ENCODE measurements at places on chromosomes 4 and X.

- DNase-seq = no peak
These were observed 626.7 kb upstream of the BOD1L1 start for GRCh38 chr4:14254252-14254651.

DNA sequence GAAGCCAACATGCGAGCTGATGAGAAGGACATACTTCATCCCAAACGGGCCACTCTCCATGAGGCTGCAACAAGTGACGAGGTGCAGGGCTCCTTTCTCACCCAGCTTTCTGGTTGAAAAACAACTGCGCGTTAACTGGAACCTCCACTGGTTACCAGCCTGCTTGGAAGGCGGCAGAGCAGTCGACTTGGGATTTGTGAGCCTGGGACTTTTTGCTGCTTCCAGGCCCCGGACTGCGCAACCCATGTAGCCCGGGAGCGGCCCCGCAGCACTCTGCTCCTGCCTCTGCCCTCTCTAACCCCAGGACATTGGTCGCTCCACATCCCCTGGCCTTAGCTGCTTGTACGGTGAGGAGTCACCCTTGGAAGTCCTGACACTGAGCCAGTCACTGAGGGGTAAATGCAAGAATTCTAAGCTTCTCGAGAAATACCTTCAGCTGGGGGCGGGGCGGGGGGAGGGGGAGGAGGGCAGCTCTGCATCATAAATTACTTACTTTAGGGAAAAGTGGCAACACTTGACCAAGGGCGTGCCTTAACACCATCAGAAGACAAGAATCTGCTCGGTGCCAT lies 72.7 kb downstream of the MTMR1 start:
- no peak for DNase-seq

- no peak for DNase-seq
These were observed 393.5 kb downstream of the KCNIP4 start for GRCh38 chr4:21555083-21555482.

DNA sequence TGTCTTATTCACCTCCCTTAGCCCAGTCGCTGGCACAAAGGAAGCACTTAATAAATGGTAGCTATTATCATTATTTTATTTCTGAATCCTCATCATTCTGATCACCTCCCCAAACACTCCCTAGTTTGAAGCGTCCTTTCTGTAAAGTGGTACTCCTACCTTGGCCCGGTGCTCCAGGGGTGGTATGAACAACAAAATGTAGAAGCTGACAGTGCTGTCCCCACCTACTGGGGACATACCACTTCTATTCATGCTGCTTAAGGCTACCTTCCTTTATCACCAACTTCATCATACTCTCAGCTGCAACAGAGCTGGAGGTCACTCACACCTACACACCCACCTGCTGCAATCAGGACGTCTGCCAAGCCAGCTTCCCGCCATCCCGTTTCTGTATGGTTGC lies 40.8 kb upstream of the APLN start:
- DNase-seq = no peak

- DNase-seq = no peak
These were observed 339.7 kb upstream of the VCX start for GRCh38 chrX:7503251-7503650.

DNA sequence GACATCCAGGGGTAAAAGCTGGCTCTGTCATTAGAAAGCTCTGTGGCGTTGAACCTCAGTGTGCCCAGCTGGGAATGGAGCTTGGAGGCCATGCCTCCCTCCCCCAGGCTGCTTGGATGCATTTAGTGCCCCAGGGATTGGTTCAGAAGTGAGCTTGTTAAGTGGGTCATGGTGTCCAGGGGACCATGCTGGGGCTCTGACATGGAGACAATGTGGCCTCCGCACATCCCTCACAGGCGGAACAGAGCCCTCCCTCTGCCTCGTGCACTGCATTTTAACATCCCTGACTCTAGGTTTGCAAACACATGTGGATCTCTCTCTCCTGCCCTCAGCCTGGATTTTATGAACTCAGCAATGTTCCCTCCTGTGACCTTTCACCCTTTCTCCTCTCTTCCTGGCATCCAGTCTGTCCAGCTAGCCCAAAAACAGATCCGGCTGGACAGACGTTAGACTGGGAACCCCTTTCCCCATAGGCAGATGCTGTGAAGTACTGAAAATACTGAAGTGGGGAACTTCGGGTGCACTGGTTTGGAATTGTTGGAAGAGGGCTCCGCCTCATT lies 81.5 kb downstream of the SORCS2 start:
- no peak for DNase-seq

DNA sequence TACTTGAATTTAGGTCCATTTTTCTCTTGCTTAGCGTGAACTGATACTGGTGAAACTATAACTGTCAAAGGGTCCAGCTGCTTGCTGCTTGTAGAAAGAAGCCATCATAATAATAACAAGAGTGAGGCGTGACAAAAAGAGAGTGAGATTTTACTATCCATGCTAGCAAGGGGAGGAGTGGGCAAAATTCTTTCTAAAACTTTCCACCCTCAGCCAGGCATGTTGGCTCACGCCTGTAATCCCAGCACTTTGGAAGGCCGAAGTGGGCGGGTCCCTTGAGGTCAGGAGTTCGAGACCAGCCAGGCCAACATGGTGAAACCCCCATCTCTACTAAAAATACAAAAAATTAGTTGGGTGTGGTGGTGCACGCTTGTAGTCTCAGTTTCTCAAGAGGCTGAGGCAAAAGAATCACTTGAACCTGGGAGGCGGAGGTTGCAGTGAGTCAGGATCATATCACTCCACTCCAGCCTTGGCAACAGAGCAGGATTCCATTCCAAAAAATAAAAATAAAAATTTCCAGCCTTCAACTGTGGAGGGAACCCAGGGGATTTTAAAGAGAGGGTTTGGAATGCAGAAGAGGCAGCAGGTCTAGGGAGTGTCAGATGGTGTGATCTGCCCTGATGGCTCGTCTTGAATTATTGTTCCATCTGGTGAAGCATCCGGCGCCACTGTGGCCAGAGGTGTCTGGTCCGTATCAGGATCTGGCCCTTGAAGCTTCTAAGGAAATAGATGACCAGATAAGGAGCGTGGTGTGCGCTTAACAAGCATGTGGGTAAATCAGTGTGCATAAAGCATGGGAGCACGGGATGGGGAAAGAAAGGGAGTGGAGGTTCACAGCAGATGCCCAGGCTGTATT lies 51.8 kb downstream of the LRP2BP start:
- DNase-seq = no peak

GRCh38 chrX:132271311-132271778 lies 52.1 kb upstream of the RAP2C start:
- no peak for DNase-seq

GRCh38 chr4:36556984-36557383 lies 275.6 kb downstream of the DTHD1 start:
- no peak for DNase-seq

DNA sequence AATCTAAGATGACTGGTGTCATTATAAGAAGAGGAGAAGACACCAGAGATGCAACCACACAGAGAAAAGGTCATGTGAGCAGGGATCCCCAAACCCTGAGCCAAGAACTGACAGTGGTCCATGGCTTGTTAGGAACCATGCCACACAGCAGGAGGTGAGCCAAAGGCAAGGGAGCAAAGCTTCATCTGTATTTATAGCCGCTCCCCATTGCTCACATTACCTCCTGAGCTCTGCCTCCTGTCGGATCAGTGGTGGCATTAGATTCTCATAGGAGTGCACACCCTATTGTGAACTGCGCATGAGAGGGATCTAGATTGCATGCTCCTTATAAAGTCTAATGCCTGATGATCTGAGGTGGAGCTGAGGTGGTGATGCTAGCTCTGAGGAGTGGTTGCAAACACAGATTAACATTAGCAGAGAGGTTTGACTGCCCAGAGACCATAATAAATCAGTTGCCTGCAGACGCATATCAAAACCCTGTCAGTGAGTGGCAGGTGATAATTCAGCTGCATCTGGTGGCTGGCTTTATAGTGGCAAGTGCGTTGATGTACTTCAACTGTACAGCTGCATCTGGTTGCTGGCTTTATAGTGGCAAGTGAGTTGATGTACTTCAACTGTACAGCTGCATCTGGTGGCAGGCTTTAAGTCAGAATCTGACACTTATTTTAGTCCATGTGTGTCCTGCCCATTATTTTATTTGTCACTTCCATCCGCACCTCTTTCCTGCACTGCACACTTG lies 19.8 kb upstream of the CXCL2 start:
- no peak for DNase-seq

DNA sequence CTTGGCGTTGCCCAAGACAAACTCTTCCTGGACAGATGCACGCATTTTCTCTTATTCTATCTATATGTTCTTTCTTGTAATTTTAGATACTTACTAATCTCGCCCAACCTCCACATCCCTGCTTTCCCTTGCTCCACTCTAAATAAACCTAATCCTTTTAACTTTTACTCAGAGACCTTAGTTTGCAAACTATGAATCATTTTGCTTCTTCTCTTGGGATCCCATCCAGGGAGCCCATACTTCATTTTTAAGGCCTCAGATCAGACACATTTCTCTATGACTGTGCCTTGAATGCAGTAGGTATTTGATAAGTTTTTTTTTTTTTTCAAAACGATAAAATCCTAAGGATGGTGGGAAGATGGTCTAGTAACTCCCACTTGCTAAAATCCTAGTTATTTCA lies 353.8 kb upstream of the HAND2 start:
- DNase-seq = no peak

DNA sequence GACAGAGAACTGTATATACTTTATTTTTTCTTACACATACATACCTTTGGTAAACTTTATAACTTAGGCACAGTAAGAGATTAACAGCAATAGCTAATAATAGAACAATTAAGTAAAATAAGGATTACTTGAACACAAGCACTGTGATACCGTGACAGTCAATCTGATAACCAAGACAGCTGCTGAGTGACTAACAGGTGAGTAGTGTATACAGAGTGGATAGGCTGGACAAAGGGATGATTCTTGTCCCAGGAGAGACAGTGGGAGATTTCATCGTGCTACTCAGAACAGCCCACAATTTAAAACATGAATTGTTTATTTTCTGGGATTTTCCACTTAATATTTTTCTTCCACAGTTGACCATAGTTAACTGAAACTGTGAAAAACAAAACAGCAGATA lies 411.8 kb downstream of the PPP1R2C start:
- no peak for DNase-seq

- no peak for DNase-seq
These were observed 163.7 kb downstream of the CPE start for GRCh38 chr4:165542476-165542875.

DNA sequence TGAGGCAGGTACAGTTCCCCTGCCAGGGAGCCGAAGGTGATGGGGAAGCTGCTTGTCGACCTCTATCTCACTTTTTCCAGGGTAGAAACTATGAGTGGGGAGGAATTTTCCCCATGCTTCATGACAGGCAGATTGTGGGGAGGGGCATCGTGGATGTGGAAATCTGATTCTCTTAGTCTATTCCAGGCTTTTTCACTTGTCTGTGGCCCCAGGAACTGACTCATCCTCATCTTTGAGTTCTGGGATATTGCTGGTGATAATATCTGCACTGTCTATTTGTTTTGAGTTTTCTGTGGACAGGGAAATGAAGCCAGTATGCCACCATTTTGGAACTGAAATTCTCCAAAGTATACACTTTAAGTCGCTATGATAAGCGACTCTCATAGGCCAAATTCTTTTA lies 7.6 kb upstream of the TLR2 start:
- no peak for DNase-seq

DNA sequence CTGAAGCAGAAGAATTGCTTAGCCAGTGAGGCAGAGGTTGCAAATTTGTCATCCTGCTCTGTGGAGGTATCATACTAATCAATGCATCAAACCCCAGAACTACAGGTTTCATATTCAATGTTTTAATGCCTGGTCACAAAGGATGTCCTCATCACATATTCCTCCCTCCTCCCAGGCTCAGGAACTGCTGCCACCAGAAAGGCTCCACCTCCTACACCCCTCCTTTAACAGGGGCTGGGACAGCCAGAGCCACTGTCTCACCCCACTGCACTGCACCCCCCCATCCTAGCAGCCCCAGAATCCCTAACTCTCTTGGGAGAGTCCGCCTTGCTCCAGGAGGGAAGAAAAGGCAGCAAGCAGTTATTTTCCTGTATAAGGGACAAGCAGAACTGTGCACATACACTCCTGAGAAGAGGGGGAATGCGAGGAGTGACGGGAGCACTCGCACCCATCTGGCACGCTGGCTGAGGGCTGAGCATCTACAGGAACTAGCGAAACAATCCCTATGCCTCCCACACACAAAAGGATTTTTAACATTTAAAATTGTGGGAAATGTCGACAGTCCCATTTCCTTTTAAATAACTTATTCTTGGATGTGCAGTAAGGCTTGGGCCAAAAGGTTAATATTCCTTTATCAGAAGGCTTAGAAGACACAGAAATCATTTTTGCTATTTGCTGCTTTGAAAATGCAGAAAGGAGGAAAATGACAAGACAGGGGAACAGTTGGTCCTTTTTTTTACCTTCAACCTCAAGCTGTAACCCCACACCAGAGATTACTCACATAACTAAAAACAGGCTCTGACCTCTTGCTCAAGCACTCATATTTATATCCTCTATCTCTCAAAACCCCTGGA lies 27.8 kb downstream of the CD99L2 start:
- no peak for DNase-seq

GRCh38 chr4:164115236-164115635 lies 620.7 kb downstream of the TMA16 start:
- no peak for DNase-seq

DNA sequence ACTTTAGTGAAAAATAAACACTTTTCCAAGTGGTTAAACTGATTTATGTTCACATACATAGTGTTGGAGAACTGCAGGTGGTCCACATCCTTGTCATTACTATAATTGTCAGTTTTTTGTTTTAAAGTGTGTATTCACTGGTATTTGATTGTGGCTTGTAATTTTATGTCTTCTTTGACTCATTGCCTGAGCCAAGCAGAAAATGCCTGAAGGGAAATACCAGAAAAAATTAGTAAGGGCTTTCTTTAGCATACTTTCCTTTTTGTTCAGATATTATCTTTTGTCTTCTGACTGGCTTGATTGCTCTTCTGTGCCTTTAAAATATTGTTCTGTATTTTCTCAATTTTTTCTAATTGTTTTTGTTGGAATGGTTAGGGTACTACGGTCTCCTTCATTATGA lies 981.3 kb downstream of the C4orf33 start:
- DNase-seq = no peak

- DNase-seq = no peak
These were observed 2.0 kb downstream of the DDX3X start for GRCh38 chrX:41335958-41336331.

DNA sequence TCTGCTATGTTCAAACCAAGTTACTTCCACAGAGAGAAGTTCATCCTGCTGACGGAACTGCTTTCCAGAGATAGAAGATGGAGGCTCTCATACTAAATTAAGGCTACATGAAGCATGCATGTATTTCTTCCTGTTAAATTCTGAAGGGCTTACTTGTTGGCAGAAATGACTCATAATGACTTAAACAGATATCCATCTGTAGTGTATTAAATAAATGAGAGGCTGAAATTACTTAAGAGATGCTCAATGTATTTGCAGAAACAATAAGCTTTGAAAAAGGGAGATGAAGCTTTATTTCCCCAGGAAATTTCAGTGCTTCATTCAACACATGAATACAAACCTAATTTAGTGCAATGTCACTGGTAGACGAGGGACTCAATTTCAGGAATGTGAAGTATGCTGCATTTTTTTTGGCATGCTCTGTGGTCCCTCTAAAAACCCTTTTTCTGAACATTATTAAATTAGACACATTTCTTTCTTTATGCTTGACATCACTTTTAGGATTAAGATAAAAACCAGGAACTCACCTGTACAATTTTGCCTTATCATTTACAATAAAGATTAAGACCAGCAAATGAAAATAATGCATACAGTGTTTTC lies 759.1 kb upstream of the POU3F4 start:
- DNase-seq = no peak
